ENCODE measurements at places on chromosomes 12 and 14.
A peak's percentile ranks its signal among the peaks of the same experiment; 100 is the strongest.

- no peak for DNase-seq
Observed at GRCh38 chr12:67315661-67316060, 46.5 kb downstream of the CAND1 start.

GRCh38 chr14:33529787-33530757 lies 420.8 kb downstream of the EGLN3 start:
- no peak for DNase-seq

- DNase-seq = no peak
Observed at GRCh38 chr12:108972358-108972757, 48.5 kb downstream of the SVOP start.

DNA sequence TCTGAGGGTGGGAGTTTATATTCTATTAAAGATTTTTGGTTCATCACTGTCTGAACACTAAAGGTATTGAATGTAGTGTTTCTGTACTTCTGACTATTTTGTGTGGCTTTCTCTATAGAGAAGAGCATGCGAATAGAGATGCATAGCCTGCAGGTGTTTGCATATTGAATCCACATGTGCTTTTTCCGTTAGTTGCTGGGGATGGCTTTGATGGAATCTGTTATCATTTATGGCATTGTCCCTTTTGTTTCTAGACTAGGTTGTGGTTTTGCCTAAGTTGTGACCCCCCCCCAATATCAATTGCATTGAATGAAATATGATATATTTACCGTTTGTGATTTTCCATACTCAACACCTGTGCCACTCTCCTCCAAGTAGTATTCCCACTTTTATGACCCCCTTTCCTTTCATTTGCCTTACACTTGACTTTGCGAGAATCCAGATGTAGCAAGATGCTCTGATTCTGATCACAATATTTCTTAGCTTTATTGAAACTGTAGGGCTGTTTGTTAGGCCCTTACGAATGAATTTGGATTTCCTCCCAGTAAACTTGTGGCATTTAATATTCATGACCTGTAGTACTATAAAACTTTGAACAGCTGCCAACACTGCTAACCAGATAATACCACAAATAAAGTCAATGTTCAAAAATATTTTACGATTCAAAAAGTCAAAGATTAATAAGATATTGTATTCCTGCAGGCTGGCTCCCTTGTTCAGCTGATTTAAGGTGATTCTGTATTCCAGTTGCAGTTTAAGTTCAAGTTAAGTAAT lies 176.4 kb downstream of the TMTC2 start:
- no peak for DNase-seq

- peak; percentile 50 for DNase-seq
Observed at GRCh38 chr12:130702966-130703732, 12.9 kb downstream of the RIMBP2 start.

GRCh38 chr12:132710043-132710404 lies 618 bp upstream of the PGAM5 start:
- no peak for DNase-seq

- DNase-seq = no peak
Observed at GRCh38 chr14:93970585-93970964, 5.8 kb downstream of the ASB2 start.

DNA sequence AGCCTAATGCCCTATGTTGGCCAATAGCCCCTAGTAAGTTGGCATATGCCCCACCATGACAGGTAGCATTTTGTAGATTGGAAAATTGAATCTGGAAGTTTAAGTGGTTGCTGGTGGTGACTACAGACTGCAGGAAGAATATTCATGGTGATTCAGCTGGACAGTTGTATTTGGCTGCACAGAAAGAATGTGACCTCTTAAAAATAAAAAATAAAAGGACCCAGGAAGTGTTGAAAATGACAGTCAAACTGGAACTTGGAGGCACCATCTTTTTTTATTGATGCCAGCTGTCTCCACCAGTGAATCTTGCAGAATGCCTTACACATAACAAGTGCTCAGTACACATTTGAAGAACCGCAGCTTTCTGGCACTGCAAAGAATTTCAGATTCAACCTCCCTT lies 73.9 kb downstream of the PRMT8 start:
- DNase-seq = no peak

DNA sequence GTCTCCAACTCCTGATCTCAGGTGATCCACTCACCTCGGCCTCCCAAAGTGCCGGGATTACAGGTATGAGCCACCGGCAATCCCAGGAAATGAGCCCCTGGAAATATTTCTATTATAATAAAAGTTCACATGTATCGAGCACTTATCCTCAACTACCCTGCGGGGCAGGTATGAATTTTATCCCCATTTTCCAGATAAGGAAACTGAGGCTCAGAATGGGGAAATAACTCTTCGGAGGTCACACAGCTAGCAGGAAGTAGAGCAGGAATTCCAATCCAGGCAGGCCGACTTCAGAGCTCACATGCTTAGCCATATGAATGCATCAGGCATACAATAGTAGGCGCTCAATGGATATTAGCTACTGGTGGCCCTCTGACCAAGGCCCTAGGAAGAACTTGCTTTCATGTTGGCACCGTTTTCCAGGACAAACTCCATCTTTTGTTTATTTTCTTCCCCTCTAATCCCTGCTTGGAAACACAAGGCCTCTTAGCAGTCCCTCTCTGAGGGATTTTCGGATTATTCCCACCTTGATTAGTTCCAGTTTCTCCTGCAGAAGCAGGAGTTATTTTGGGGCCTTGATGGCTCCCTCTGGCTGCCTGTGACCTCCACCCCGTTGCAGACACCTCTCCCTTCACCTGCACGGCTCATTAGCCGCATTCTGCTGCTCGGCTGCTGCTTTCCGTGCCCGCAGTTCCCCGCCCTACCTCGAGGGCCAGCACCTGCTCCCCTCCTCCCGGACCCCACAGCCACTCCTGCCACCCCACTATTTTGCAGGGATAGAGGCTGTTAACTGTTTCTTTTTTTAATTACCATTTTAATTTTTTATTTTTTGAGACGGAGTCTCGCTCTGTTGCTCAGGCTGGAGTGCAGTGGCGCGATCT lies 18.7 kb upstream of the POP5 start:
- no peak for DNase-seq

GRCh38 chr14:94379291-94380224 lies 8.8 kb downstream of the SERPINA1 start:
- DNase-seq = peak; percentile 62

Measured in coronary artery (tissue), 2 donors.